ENCODE measurements at places on chromosomes 6 and 20.

GRCh38 chr6:34176261-34177031 lies 30.6 kb upstream of the GRM4 start:
- no peak for DNase-seq

DNA sequence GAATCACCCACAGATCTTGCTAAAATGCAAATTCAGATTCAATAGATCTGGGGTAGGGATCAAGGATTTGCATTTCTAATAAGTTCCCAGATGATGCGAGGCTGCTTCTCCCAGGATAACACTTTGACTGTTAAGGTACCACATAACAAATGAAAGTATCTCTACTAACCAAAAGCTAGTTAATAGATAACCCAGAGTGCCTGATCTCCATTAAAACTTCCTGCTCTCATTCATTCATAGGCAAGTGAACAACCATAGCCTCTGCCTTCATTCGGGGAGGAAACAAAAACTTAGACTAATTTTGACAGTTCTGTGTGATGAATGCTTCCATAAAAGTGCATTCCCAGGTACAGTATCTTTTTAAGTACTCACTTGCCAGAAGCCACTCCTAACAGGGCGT lies 265.6 kb upstream of the BTBD3 start:
- no peak for DNase-seq

- peak; percentile 50 for DNase-seq
Observed at GRCh38 chr6:42745083-42745639, 742 bp downstream of the TBCC start.

- DNase-seq = peak; percentile 70
Observed at GRCh38 chr6:36755435-36756348, 58.1 kb downstream of the RAB44 start.

GRCh38 chr20:58296051-58296837 lies 13.3 kb upstream of the RAB22A start:
- no peak for DNase-seq

- DNase-seq = no peak
Observed at GRCh38 chr6:47042275-47042791, at the start of gene ADGRF1. TSS of gene ADGRF1 (minus strand) at chr6:47042332. CDS start at chr6:47029061, 13,271 bp downstream.

DNA sequence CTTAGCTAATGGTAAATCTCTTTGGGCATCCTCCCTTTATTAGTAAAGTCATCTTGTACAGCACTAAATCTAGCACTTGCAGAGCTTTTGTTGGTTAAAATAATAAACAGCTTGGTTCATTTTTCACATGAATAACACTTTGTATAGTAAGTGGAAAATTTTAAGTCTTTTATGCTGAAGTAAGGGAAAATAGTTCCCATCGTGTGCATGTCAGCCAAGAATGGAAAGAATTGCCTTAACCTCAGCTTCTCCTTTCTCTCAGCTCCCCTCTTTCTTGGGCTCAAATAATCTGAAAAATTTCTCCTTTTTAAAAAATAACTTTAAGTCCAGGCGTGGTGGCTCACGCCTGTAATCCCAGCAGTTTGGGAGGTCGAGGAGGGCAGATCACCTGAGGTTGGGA lies 16.6 kb downstream of the SNRPC start:
- no peak for DNase-seq

GRCh38 chr20:55597526-55597925 lies 407.8 kb downstream of the CBLN4 start:
- no peak for DNase-seq

DNA sequence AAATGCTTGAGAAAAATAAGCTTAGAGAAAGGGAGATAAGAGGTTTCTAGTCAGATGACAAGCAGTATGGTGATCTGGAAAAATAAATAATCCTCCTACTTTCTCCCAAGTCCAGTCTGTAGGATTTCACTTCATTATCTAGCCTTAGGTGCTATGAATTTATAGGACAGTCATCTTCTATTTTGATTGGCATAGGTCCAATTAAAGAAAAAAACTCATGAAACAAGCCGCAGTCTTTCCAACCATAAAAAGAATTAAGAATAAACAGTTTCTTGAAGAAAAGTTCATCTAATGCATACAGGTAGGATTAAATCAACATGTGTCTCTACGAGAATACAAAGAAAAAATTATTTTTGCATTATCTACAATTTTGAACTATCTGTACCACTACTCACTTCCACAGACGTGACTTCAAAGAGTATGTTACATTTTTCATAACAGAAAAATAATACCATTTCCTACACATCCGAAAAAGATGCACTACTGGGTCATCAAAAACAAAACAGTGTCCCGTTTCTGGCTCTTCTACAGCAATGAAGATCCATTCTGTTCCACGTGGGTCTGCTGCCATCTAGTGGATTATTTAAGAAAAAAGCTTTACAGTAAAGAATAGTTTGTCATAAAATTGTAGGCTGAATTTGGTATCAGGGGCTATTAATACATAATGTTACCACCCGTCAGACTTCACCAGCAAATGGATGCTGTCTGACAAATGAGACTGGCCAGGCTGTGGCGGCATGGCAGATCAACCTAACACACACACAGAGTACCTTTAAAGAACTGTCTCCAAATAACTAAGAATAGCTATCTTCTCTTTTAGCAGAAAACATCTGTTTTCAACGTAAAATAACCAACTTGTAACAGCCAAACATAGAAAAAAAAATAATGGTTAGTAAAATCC lies 28.9 kb downstream of the STX7 start:
- peak; percentile 73 for DNase-seq

DNA sequence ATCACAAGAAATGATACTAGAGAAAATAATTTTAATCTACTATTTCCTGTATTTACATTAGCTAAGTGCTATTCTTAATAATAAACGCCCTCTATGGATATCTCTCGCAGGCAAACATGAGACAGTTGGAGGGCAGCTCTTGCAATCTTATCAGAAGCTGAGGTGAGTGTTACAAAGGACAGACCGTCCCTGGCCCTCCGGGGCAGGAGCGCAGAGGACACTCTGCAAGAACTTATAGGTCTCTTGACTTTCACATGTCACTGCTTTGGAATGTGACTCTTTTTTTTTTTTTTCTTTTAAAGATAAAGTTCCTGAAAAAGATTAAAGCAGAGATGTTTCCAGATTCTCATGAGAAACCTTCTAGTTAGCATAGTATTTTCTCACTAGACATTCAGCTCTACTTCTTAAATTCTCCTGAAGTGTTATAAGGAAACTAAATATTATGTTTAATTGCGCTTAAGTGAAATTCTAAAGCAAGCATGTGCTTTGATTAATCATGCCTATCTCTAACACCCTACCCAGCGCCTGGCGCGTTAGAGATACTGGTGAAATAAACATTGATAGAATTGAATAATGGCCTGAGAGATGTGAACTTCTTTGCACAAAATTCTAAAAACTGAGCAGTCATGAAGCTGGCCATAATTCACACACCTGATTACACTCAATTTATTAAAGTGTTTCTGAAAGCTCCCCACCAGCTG lies 57.4 kb downstream of the SYTL3 start:
- DNase-seq = no peak

DNA sequence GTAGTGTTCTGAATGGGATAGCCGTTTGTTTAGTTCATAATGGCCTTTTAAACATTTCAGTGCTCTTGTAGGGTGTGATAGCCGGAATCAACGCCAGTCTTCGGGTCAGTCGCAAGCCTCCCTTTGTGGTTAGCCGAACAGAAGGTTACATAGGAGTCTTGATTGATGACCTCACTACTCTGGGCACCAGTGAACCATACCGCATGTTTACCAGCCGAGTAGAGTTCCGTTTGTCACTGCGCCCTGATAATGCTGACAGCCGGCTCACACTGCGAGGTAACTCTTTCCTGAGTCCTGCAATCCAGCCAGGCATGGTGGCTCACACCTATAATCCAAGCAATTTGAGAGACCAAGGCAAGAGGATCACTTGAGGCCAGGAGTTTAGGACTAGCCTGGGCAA lies 20.4 kb downstream of the MTO1 start:
- DNase-seq = no peak

GRCh38 chr6:22099923-22100322 lies 196.9 kb downstream of the PRL start:
- DNase-seq = no peak

DNA sequence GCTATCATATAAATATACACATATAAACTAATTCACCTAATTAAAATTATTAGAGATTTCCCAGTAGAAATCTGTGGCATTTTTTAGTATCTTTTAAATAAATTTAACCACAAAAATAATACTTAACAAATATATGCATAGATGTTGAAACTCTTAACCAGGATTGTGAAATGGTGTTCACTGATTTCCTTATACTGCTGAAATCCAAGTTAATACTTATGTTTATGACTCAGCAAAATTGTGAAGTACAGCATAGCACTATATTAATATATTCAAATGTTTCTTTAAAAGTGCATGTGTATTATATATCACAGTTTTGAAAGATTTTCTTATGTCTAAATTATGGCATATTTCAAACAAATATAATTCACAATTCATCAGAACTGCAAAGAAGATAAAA lies 328.2 kb upstream of the MANEA start:
- no peak for DNase-seq

DNA sequence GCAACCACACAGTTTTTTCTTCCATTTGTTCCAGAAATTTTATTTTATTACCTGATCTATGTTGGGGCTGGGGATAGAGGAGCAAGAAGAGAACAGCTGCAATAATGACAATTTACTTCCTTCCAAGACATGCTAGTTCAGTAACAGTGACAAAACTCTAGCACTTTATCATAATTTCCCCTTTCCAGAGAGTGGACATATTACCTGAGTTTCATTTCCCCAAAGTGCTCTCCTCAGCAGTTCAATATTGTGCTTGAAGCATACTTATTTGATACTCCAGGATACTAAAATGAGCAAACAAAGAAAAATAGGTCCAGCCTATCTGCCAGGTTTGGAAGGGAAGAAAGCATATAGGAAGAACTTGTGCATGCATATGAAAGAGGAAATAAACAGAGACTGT lies 157.7 kb downstream of the ID4 start:
- no peak for DNase-seq

- DNase-seq = no peak
Observed at GRCh38 chr6:126199466-126199865, 140.4 kb upstream of the CENPW start.

GRCh38 chr6:131412960-131413830 lies 159.8 kb upstream of the ARG1 start:
- DNase-seq = no peak

- peak; percentile 45 for DNase-seq
Observed at GRCh38 chr6:146785001-146785585, 186.3 kb downstream of the ADGB start.

DNA sequence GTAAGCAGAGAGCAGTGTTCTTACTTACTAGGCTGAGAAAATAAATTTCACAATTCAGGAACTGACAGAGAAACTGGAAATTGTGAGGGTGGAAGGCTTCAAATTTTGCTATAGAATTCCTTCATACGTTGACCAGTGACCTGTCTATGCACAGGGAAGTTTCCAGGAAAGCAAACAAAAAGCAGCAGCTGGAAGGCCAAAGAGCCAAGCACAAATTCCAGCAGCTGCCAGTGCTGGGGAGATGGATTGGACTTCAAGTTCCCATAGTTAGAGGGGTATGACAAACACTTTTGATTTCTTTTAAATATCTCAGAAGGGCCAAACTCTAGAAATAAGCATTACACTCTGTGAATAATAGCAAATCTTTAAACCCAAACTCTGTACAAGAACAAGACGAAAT lies 299.1 kb upstream of the KCNQ5 start:
- DNase-seq = no peak
